ENCODE measurements at places on chromosomes 11 and 22.
A peak's percentile ranks its signal among the peaks of the same experiment; 100 is the strongest.

- H3K36me3 ChIP-seq, result no peaks in the 10 kb centered on the region
- no peaks in the 10 kb centered on the region for H3K27me3 ChIP-seq
- no peak overlapping the region for H3K27ac ChIP-seq
- H3K4me1 ChIP-seq, result no peaks in the 10 kb centered on the region
- H3K4me3 ChIP-seq, result no peak overlapping the region
- no peak for DNase-seq
Observed at GRCh38 chr11:61495801-61496601, 12.5 kb upstream of the LRRC10B start.

DNA sequence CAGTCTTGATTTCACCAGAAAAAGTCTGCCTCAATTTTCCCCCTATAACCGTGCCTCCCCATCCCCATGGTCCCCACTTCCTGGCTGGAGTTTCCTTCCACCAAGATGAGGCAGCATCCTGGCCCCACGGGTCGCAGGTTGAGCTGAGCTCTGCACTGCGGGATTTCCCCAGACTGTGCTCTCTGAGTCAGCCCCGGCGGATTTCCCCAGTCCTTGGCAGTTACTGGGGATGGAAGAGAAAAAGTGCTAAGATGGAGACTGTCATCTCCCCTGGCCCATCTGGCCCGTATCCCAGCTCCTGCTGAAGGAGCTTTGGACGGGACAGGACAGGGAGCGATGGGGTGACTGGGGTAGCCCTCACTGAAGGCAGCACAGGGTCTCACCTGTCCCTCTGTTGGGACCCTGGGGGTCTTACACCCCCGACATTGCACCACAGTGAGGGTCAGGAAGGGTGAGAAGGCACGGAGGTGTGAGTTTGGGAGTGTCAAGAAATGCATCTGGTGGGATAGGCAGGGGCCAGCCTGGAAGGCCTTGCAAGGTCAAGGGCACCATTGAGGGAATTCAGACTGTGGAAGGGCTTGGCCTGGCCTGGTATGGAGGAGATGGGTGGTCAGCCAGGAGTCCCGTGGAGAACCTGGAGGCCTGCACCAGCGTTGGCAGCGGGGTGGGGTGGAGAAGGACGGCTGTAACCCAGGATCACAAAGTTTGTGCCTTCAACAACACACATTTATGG is 36.5 kb downstream of the NADSYN1 start:
- H3K4me3 ChIP-seq, result no peak overlapping the region
- peaks cover 32% of the 10 kb centered on the region for H3K36me3 ChIP-seq
- no peaks in the 10 kb centered on the region for H3K27me3 ChIP-seq
- DNase-seq, result peak; percentile 73
- peak overlapping the region; percentile 78 for H3K27ac ChIP-seq

- DNase-seq, result no peak
- H3K4me1 ChIP-seq, result peaks cover 6% of the 10 kb centered on the region
- H3K4me3 ChIP-seq, result no peak overlapping the region
- no peaks in the 10 kb centered on the region for H3K27me3 ChIP-seq
- H3K27ac ChIP-seq, result no peak overlapping the region
Observed at GRCh38 chr11:76088511-76088910, 117.8 kb downstream of the WNT11 start.

DNA sequence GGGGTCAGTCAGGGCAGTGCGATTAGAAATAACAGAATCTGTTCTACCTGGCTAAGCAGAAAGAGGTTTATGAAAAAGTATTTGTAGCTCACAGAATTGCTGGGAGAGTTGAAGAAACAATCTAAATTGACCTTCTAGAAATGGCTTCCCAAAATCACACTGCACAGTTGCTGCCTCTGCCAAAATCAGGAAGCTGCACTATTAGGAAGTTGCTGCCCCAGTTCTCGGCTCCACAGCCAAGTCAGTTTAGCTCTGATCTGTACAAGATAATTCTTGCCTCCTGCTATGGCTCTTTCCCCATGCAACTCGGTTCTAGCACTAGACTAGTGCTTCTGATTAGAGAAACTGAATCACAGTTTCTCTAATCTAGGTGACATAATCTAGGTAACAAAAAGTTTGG is 16.0 kb upstream of the CCDC90B start:
- H3K36me3 ChIP-seq, result no peaks in the 10 kb centered on the region
- H3K27ac ChIP-seq, result no peak overlapping the region

- DNase-seq, result no peak
- H3K4me1 ChIP-seq, result peaks cover 23% of the 10 kb centered on the region
- H3K4me3 ChIP-seq, result no peak overlapping the region
- H3K27me3 ChIP-seq, result no peaks in the 10 kb centered on the region
Observed at GRCh38 chr11:44622721-44623258, 57.3 kb downstream of the CD82 start.

DNA sequence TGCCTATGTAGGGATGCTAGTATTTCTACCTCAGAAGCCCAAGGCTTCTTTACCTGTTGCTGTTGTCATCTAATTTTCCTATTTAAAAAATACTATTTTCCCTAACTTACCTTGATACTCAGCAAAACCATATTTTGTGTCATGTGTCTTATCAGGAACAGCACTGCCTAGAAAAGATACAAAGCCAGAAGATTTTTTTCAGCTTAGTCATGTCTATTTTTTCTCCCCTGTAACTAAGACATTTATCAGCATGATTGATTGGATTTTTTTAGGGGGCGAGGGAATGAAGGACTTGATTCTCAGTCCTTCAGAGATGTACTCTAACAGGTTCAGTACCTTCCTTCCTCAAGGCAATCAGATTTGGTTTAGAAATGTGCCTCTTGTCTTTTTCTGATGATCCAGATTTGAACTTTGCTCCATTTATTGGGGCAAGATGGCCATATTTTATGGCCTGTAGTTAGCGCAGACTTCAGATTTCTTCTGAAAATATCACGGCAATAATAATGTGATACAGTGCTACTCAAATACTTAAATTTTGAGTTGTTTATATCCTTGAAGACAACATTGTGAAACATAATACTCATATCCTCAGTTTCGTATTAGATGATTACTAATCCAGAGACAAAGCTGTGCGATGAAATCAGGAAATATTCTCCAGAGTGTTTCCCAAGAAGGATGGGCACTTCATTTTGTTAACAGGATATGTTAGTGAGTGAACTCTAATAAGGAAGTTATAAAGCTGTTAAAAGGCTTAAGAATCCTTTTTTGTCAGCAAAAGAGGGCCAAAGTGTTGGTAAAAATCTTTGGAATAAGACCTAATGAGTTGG is 3.8 kb upstream of the PIK3IP1 start:
- no peaks in the 10 kb centered on the region for H3K36me3 ChIP-seq
- peaks cover 30% of the 10 kb centered on the region for H3K4me1 ChIP-seq
- H3K4me3 ChIP-seq, result no peak overlapping the region
- peak; percentile 70 for DNase-seq
- H3K27me3 ChIP-seq, result peaks cover 6% of the 10 kb centered on the region

DNA sequence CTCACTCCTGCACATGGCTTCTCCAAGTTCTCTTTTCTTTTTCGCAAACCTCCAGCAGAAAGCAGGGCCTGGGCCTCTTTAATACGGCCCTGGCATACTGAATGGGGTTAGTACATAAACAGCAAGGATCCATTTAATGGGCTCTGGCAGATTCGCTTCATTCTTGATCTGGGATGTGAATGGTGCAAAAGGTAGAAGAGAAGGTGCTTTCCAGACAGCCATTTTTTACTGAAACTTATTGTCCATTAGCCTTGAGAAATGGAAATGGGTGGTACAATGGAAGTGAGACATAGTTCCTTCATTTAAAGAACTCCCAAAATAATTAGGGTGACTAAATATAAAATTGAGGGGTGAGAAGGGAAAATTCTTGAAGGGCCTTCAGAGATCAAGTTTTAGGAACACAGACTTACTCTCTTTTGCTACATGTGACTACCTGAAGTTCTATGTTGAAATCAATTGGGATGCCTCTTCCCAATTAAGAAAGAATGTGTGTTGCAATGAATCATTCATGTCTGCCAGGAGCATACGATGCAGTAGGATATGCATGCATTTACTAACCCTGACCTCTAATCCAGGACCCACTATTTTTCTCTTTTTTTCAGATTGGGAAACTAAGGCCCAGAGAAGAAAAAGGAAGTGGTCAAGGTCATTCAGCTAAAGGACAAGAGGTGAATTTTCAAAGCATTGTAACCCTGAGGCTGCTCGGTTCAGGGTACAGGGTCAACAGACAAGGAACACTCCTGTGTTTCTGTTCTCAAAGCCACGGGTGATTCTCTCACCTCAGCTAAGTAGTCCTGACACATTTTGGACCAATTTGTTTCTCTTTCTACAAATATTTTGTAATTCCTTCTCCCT is 144.1 kb downstream of the BBOX1 start:
- no peaks in the 10 kb centered on the region for H3K4me1 ChIP-seq
- no peak overlapping the region for H3K4me3 ChIP-seq
- H3K27ac ChIP-seq, result no peak overlapping the region
- no peaks in the 10 kb centered on the region for H3K36me3 ChIP-seq

- no peak overlapping the region for H3K4me3 ChIP-seq
- H3K27me3 ChIP-seq, result no peaks in the 10 kb centered on the region
- H3K36me3 ChIP-seq, result no peaks in the 10 kb centered on the region
- H3K27ac ChIP-seq, result no peak overlapping the region
- H3K4me1 ChIP-seq, result no peaks in the 10 kb centered on the region
- no peak for DNase-seq
Observed at GRCh38 chr11:110654456-110654855, 57.8 kb downstream of the ARHGAP20 start.

DNA sequence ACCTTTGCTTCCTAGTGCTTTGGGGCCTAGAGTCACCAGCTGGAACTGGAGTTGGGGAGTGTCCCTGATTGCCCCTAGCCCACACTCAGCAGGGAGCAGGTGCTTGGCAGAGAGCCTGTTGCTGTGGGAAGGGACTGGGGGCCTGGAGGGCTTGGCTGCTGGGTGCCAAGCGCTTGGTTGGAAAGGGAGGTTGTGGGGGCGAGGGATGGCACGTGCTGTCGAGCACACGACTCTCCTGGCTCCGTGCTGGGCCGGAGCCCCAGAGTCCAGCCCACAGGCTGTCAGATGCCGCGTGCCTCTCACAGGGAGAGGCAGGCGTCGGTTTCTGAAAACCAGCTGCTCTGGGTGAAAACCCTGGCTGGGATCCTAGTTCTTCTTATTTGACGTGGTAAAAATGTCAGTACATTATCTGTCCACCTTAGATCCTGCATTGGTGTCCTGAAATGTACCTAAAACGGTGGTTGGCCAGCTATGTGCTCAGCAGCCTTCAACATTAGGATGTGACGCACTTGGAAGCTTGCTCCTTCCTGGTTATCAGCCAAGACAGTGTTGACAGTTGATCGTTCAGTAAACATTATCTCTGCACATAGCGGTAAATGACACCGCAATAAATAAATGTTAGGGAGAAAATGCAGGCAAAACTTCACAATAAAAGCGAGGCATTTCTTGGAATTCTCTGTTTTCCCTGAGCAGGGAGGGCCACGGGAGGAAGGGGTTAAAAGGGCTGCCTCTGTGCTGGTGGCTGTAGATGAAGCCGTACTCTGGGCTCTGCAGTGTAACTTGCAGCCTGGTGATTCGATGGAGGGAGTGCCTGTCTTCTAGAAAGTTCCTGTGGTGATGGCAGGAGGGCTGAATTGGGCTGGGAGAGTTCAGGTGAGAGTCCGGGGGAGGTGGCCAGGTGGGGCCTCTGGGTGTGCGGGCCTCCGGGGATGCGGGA is 29.2 kb downstream of the GRAMD4 start:
- H3K4me3 ChIP-seq, result no peak overlapping the region
- H3K4me1 ChIP-seq, result peaks cover 3% of the 10 kb centered on the region
- H3K27ac ChIP-seq, result no peak overlapping the region
- no peak for DNase-seq
- no peaks in the 10 kb centered on the region for H3K36me3 ChIP-seq

- H3K27me3 ChIP-seq, result no peaks in the 10 kb centered on the region
- peaks cover 12% of the 10 kb centered on the region for H3K4me1 ChIP-seq
- no peak overlapping the region for H3K4me3 ChIP-seq
- H3K27ac ChIP-seq, result no peak overlapping the region
- no peaks in the 10 kb centered on the region for H3K36me3 ChIP-seq
Observed at GRCh38 chr11:3853899-3854659, 1.4 kb upstream of the STIM1 start.

DNA sequence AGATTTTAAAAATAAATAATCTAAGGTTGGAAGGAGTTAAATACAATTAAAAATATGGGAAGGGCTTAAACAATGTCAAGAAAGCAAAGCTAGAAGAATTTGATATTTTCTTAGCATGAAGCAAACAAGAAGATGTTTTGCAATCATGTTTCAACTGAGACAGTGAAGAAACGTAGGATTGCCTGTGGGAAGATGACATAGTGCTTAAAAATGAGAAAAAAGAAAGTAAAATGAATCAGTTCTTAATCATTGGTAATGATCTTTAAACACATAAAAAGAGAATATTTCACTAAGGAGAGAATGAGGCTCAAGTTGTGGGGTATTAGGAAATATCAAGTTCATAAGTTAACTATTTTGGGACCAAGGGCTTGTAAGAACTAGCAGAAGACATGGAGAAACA is 855.0 kb downstream of the METTL15 start:
- no peaks in the 10 kb centered on the region for H3K36me3 ChIP-seq
- peaks cover 3% of the 10 kb centered on the region for H3K4me1 ChIP-seq
- no peak for DNase-seq
- H3K4me3 ChIP-seq, result no peak overlapping the region
- H3K27ac ChIP-seq, result no peak overlapping the region

DNA sequence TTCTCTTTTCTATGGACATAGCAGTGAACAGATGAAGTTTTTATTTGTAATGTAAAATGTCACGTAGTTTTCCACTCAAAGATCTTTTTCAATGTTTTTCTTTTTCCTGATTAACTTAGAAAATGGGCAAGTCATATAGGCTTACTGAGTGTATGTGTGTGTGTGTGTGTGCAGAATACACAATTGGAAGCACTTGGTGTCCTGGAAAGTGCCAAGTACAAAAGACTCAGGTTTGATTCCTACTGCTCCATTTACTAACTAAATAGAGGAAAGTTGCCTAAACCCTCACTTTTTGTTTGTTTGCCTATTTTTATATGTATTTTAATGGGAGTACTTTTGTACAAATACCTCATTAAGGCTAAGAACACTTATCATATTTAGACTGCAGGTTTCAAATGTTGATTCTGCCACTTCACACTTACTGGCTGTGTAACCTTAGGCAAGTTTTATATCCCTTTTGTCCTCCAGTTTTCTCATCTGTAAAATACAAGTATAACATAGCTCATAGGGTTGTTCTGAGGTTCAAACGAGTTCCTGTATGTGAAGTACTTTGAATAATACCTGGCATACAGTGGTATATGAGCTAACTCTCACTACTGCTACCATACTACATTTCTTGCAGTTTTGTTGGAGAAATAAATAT is 90.1 kb downstream of the TYR start:
- H3K27me3 ChIP-seq, result no peaks in the 10 kb centered on the region
- H3K36me3 ChIP-seq, result no peaks in the 10 kb centered on the region
- H3K27ac ChIP-seq, result no peak overlapping the region
- H3K4me3 ChIP-seq, result no peak overlapping the region
- DNase-seq, result no peak

DNA sequence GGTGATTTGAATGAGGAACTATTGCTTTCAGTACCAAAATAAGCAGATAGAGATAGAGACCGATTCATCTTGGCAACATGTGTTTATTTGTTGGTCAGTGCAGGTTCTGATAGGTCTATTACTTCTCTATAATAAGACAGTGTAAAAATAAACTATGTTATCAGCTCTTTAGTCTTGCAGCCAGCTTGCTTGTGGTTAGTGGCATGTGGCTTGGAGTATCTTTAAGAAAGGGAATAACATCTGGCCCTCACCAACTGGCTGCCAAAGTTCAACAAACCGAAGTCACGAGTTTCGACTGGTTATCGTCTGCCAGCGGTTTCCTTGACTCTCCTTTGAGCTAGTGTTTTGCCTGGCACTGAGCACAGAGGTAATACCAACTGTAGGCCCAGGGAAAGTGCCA is 71.8 kb downstream of the CTTN start:
- no peaks in the 10 kb centered on the region for H3K27me3 ChIP-seq
- H3K36me3 ChIP-seq, result no peaks in the 10 kb centered on the region
- H3K4me1 ChIP-seq, result no peaks in the 10 kb centered on the region
- no peak overlapping the region for H3K27ac ChIP-seq
